ENCODE measurements at places on chromosomes 5 and 9.

DNA sequence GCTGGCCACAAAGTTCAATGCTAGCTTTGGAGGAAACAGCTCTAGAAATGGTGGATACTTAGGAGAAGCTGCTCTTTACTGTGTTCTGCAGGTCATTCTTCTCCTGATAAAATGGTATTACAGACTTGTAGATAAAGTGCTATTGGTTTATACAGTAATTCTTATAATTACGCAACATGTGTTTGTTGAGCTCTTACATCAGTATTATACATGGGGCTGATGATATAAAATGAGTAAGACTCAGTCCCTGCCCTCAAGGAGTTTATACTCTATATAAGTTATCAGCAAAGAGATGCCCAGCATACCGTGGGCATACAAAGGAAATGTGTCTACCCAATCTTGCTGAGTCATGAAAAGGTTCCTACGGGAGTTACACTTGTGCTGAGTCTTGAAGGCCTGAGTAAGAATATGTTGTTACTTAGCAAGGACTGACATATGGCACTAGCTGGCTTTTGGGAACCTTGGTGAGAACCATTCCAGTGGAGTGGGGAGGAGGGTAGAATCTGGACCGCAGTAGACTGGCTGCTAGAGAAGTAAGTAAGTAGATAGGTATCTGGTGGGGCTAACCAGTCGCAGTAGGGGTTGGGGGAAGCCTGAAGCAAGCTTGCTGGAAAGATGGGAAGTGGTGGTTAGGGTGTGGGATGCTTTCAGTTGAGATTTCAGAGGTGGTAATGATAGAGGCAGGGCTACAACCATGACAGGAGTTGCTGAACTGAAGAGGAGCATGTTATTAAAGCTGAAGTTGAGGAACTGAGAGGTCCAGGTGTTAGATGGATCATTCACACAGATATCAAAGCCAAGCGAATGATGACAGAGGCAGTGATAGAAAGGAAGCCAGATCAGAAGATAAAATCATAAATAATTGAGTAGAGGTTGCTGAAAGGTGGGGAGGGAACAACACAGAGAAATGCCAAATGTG lies 11.1 kb upstream of the TTC23L start:
- DNase-seq, result no peak

GRCh38 chr5:170643591-170643990 lies 139.8 kb downstream of the KCNIP1 start:
- DNase-seq, result no peak

DNA sequence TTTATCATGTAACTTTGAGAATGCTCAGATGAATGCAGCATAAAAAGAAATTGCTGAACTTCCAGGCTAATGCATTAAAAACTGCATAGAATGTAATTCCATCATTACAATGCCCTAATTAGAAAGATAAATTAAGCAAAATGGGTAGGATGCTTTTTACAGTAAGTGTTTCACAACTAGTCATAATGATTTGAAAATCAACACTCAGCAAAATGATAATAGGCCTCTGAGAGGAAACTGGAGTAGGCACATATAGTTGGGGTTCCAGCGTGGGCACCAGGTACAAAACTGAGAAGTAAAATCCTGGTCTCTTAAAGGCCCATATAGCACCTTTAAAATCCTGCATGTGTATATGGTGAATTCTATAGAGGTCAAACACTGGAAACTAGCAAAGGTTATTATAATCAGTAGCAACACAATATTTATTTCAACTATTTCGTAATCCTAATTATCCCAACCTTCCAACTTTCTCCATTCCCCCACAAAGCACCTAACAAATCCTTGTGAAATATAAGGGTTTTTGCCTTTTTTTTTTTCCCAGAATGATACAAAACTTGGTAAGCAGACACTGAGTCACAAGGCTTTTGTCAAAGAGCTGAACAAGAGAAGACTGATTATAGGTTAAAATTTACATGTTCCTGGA lies 108.0 kb upstream of the NR5A1 start:
- DNase-seq, result no peak

- no peak for DNase-seq
These were observed 99.8 kb upstream of the DAP start for GRCh38 chr5:10860645-10861422.

- no peak for DNase-seq
These were observed 27.1 kb upstream of the PRR16 start for GRCh38 chr5:120436996-120437395.

DNA sequence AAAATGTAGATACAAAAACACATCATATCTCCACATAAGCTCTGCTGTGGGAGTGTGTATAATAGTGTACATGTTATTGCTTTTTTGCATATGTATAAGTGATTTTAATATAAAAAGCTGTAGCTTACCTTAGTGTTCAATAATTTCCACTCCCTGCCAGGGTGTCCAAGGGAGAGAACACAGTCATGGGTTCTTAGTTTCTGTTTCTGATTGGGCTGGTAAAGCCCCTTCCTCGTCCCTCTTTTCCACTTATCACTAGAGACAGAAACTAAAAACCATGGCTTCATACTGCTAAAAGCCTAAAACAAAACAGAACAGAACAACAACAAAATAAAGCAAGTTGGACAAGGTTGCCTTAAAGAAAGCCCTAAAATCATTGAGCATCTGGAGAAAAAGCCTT lies 74.4 kb upstream of the S1PR3 start:
- no peak for DNase-seq

DNA sequence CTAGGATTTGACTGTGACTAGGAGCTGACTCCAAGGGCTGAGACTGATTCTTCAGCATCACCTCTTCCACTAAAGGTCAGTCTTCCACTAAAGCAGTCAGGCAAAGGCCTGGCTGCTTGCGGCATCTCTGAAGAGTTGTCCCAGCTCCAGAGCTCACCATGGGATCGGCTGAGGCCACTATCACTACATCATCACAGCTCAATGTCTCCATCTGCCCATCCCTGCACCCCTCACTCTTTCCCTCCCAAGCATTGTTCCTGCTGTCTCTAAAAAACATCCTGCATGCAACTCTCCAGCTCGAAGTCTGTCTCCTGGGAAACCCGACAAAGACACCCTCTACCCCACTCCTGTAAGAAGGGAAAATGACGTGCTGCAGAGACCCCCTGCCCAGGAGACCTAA lies 15.5 kb upstream of the WWC1 start:
- no peak for DNase-seq

- no peak for DNase-seq
These were observed 4.1 kb downstream of the ASB6 start for GRCh38 chr9:129637673-129638439.

DNA sequence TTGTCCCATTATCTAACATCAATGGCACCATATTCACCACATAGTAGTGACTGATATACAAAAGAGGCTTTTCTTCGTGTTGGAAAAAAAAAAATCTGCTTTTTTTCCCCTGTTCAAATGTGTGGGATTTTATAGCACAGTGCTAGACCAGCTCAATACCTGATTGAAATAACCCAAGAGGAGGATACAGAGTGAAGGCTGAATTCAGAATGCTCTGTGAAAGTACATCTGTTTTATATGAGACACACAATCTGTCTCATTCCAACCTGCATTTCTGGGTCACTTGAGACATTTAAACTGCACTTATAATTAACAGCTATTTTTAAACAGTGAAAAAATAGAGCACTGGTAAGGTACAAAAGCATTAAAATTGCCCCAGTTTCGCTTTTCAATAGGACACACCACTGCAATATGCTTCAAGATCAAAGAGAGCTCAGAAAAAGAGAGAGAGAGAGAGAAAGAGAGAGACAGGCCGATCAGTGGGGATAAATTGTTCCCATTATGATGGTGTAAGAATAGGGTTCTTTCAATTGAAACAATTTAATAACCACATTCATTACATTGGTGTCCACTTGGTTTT lies 179.3 kb downstream of the NR2F1-AS1 start:
- DNase-seq, result no peak

DNA sequence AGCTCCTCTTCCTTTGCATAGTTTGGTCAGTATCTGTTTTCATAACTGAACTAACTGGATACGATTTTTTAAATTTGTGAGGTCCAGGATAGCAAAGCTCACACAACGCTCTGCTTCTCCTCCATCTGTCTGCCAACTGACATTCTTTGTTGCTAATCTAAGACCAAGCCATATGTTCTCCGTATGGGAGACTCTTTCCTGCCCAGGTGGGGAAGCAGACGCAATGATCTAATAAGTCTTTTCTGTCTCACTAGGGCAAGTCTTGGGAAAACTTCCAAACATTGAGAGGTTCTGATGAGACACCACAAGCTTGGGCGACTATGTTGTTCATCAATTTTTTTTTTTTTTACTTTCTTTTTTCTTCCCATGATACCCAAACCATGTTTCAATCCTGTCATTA lies 558.5 kb downstream of the EFNA5 start:
- no peak for DNase-seq

GRCh38 chr9:124016175-124017050 lies 4.8 kb downstream of the LHX2 start:
- no peak for DNase-seq

DNA sequence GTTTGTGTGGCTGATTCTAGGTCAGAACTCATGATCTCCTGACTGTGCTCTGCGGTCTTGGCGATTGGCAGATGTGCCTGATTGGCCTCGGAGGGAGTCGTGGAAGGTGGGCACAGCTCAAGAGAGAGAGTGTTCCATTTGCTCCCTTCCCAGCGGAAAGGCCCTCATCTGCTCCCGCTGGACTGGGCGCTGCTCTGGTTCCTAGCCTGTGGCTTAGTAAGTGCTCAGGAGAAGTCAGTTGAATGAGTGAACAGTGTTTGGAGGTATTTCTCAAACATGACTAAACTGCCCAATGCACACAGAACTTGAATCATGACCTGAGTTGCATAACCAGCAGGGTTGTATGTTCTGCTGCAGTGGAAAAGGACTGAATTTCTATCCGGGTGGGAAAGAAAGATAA lies 120.2 kb upstream of the PITX1 start:
- no peak for DNase-seq

GRCh38 chr5:75524071-75524470 lies 12.4 kb downstream of the POLK start:
- DNase-seq, result no peak

DNA sequence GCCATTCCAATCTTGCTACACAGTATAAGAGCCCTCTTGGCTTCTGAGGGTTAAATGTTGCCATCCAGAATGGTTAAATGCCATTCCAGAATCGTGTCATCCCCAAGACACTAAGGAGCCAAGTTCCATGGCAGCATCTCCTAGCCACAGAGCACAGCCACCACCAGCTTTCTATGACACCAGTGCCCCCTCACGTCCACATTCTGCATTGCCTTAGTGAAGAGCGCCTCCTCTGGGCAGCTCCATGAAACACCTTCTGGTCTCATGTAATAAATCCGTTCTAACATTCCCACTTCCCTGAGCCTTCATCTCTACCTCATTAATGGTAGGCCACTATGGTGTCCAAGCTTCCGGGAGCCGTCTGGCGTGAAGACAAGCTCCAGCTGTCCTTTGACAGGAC lies 12.4 kb downstream of the CBY3 start:
- peak; percentile 1 for DNase-seq

GRCh38 chr9:12439267-12439666 lies 253.9 kb upstream of the TYRP1 start:
- DNase-seq, result no peak

GRCh38 chr9:104586496-104587180 lies 12.6 kb downstream of the OR13C5 start:
- no peak for DNase-seq

- no peak for DNase-seq
These were observed 639.4 kb downstream of the SEMA5A start for GRCh38 chr5:8906303-8906967.

- DNase-seq, result no peak
These were observed 52.9 kb downstream of the MACROH2A1 start for GRCh38 chr5:135345956-135346731.

- DNase-seq, result no peak
These were observed 65.2 kb downstream of the PALM2AKAP2 start for GRCh38 chr9:109845226-109845625.

DNA sequence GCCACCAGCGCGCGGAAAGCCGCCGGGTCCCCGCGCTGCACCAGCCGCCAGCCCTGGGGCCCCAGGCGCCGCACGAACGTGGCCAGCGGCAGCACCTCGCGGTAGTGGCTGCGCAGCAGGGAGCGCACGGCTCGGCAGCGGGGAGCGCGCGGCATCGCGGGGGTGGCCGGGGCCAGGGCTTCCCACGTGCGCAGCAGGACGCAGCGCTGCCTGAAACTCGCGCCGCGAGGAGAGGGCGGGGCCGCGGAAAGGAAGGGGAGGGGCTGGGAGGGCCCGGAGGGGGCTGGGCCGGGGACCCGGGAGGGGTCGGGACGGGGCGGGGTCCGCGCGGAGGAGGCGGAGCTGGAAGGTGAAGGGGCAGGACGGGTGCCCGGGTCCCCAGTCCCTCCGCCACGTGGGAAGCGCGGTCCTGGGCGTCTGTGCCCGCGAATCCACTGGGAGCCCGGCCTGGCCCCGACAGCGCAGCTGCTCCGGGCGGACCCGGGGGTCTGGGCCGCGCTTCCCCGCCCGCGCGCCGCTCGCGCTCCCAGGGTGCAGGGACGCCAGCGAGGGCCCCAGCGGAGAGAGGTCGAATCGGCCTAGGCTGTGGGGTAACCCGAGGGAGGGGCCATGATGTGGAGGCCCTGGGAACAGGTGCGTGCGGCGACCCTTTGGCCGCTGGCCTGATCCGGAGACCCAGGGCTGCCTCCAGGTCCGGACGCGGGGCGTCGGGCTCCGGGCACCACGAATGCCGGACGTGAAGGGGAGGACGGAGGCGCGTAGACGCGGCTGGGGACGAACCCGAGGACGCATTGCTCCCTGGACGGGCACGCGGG lies at the start of gene TERT:
Gene TERT (minus strand): TSS at position 234 of the 815 bp plus-strand sequence. CDS start 79 bp downstream, at position 155.
- no peak for DNase-seq

DNA sequence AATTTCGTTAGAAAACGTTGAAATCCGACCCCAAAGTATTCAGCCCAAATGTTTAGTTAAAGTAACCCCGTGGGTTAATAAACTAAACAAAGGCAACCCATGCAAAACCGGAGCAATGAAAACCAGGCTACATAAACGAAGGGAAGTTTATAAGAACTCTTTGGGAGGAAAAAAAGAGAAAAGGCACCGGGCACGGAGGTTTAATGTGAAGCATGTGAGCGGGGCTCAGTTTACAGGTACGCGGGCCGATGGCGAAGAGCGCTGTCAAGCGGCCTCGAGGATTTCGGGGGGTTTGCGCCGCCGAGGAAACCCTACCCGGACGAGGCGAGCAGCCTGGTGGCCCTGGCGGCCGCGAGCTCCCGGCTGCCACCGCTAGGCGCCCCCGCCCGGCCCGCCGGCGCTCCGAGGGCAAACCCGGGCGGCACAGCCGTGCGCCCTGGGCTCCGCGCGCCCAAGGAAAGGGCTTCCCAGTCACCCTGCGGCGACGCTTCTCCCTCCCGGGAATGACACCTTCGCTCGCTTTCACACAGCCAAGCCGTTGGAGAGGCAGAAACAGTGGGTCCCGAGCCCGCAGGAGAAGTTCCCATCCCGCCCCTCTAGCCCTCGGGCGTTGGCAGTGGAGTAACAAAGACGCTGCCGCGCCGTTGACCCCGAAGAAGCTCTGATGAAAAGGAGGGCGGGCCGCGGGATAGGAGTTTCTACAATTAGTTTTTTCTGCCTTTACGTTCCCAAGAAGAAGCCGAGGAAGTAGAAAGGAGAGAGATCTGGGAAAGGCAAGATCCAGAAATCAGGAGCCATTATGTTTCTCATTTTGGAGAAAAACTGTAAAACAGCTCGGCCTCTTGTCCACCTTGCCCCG lies 126.0 kb downstream of the TMEM174 start:
- no peak for DNase-seq

- DNase-seq, result no peak
These were observed 419.6 kb downstream of the KDM4C start for GRCh38 chr9:7177383-7177782.

- DNase-seq, result no peak
These were observed 302.3 kb upstream of the GRAMD2B start for GRCh38 chr5:126120939-126121338.

- DNase-seq, result no peak
These were observed 2329.5 kb downstream of the MAT2B start for GRCh38 chr5:165834891-165835290.
